Chondrocyte (in vitro differentiated cells): ENCODE measurements at places on chromosomes 4 and X. TPM values are rescaled to one million over a fixed set of nuclear protein-coding genes. Genes with fewer than 3 reads are reported as not detected.
A peak's percentile ranks its signal among the peaks of the same experiment; 100 is the strongest.

The MAGEA2B gene
- total RNA-seq, result not detected in 3 replicates

The SYNPO2 gene
- 12.3 to 21.5 TPM (median 20.7 TPM) in 3 replicates for total RNA-seq

The LONRF3 gene
- 0.07 to 0.10 TPM in 2 of 3 replicates, not detected in the other for total RNA-seq

The RADX gene
- total RNA-seq, result 0.17 to 0.31 TPM in 2 of 3 replicates, not detected in the other

The FTSJ1 gene
- total RNA-seq, result 53.3 to 68.0 TPM (median 55.9 TPM) in 3 replicates

The MTM1 gene
- 9.3 to 11.0 TPM (median 10.1 TPM) in 3 replicates for total RNA-seq

GRCh38 chrX:24426921-24427746 lies 38.0 kb upstream of the PDK3 start:
- H3K27me3 ChIP-seq, result peaks cover 10% of the 10 kb centered on the region
- H3K4me1 ChIP-seq, result peaks cover 35% of the 10 kb centered on the region
- H3K36me3 ChIP-seq, result no peaks in the 10 kb centered on the region
- DNase-seq, result no peak

GRCh38 chr4:113781439-113782040 lies 20.0 kb upstream of the CAMK2D start:
- peaks cover 25% of the 10 kb centered on the region for H3K4me1 ChIP-seq
- H3K27ac ChIP-seq, result no peak overlapping the region
- no peaks in the 10 kb centered on the region for H3K27me3 ChIP-seq

DNA sequence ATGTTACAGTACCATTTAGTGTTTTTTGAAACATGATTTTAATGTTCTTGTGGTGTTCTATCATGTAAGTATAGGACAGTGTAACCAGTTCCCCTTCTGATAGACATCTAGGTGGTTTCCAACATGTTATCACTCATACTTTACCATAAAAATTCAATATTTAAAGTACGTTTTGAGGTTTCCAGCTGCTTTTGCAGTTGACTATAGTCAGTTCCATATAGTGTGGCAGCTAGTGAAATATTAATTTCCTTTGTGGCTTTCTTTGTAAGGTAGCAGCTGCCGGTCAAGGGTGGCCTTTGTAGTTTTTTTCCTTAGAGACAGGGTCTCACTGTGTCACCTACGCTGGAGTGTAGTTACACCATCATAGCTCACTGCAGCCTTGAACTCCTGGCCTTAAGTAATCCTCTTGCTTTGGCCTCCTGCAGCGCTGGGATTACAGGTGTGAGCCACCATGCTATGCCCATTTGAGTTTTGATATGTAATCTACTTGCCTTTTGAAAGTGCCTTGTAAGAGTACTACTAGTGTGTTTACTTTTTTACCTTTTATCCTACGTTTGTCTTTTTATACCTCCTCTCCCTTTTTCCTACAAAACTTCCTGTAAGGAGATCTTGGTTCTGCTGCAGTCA lies 63.0 kb downstream of the ARHGAP10 start:
- no peaks in the 10 kb centered on the region for H3K27me3 ChIP-seq
- peak overlapping the region; percentile 79 for H3K27ac ChIP-seq
- H3K4me3 ChIP-seq, result no peak overlapping the region
- peaks cover 76% of the 10 kb centered on the region for H3K4me1 ChIP-seq

GRCh38 chr4:14241574-14241973 lies 614.0 kb upstream of the BOD1L1 start:
- no peaks in the 10 kb centered on the region for H3K36me3 ChIP-seq
- peaks cover 25% of the 10 kb centered on the region for H3K27me3 ChIP-seq
- no peak overlapping the region for H3K4me3 ChIP-seq

- H3K27me3 ChIP-seq, result no peaks in the 10 kb centered on the region
- H3K4me1 ChIP-seq, result peaks cover 89% of the 10 kb centered on the region
- H3K4me3 ChIP-seq, result peak overlapping the region; percentile 31
- peaks cover 8% of the 10 kb centered on the region for H3K36me3 ChIP-seq
Measured at GRCh38 chrX:136162827-136163570, 15.7 kb downstream of the FHL1 start.

- no peak overlapping the region for H3K4me3 ChIP-seq
- H3K27me3 ChIP-seq, result no peaks in the 10 kb centered on the region
- no peak overlapping the region for H3K27ac ChIP-seq
- DNase-seq, result no peak
- H3K4me1 ChIP-seq, result peaks cover 25% of the 10 kb centered on the region
Measured at GRCh38 chr4:120858776-120859175, 63.8 kb downstream of the PRDM5 start.

GRCh38 chr4:19026281-19026680 lies 1004.7 kb upstream of the LCORL start:
- no peak overlapping the region for H3K4me3 ChIP-seq
- peaks cover 25% of the 10 kb centered on the region for H3K4me1 ChIP-seq
- no peaks in the 10 kb centered on the region for H3K36me3 ChIP-seq
- no peaks in the 10 kb centered on the region for H3K27me3 ChIP-seq
- no peak overlapping the region for H3K27ac ChIP-seq
- no peak for DNase-seq

GRCh38 chrX:149470955-149471354 lies 34.2 kb downstream of the IDS start:
- peak overlapping the region; percentile 23 for H3K4me3 ChIP-seq
- H3K36me3 ChIP-seq, result no peaks in the 10 kb centered on the region
- DNase-seq, result no peak
- H3K27me3 ChIP-seq, result no peaks in the 10 kb centered on the region

DNA sequence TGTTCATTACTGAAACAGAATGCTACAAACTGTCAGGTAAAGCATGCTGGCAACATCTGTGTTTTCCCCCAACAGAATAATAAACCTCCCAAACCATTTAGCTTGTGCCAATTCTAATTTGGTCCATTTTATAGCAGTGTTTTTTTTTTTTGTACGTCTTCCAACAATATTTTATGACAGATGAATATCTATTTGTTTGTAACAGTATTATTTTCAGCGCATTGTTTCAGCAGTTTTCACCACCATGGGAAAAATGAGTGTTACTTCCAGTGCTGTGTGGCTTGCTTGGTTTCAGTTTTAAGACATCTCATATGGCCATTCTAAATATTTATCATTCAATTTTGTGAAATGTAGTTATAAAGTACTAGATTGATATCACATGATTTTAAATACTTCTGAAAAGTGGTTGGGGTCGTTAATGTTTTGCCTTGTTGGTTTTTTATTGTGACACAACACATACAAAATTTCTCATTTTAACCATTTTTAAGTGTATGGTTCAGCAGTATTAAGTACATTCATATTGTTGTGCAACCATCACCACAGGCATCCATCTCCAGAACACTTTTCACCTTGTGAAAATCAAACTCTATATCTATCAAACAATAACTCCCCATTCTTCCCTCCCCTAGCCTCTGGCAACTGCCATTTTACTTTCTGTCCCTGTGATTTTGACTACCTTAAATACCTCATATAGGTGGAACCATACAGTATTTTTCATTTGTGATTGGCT lies 25.6 kb upstream of the TBC1D19 start:
- H3K27ac ChIP-seq, result no peak overlapping the region
- no peak overlapping the region for H3K4me3 ChIP-seq
- no peak for DNase-seq
- peaks cover 11% of the 10 kb centered on the region for H3K36me3 ChIP-seq
- no peaks in the 10 kb centered on the region for H3K27me3 ChIP-seq
- peaks cover 21% of the 10 kb centered on the region for H3K4me1 ChIP-seq

- H3K27me3 ChIP-seq, result no peaks in the 10 kb centered on the region
- no peak for DNase-seq
- H3K27ac ChIP-seq, result no peak overlapping the region
- no peak overlapping the region for H3K4me3 ChIP-seq
- peaks cover 6% of the 10 kb centered on the region for H3K4me1 ChIP-seq
Measured at GRCh38 chrX:68867458-68868112, 38.8 kb downstream of the EFNB1 start.

- no peaks in the 10 kb centered on the region for H3K4me1 ChIP-seq
- no peaks in the 10 kb centered on the region for H3K36me3 ChIP-seq
- no peak overlapping the region for H3K4me3 ChIP-seq
- DNase-seq, result no peak
Measured at GRCh38 chrX:96382018-96382417, 302.6 kb upstream of the DIAPH2 start.
